ENCODE measurements at places on chromosomes 11 and 22.

GRCh38 chr22:38240734-38241252 is 32.0 kb downstream of the TMEM184B start:
- no peak overlapping the region for H3K27ac ChIP-seq
- no peaks in the 10 kb centered on the region for H3K27me3 ChIP-seq
- peaks cover 14% of the 10 kb centered on the region for H3K36me3 ChIP-seq
- no peak overlapping the region for H3K4me3 ChIP-seq

GRCh38 chr11:78612721-78613377 is 38.2 kb upstream of the NARS2 start:
- DNase-seq = no peak
- peaks cover 2% of the 10 kb centered on the region for H3K27me3 ChIP-seq
- H3K4me1 ChIP-seq = peaks cover 2% of the 10 kb centered on the region
- H3K36me3 ChIP-seq = peaks cover 2% of the 10 kb centered on the region
- H3K4me3 ChIP-seq = no peak overlapping the region

- no peaks in the 10 kb centered on the region for H3K4me1 ChIP-seq
- no peak for DNase-seq
- no peak overlapping the region for H3K4me3 ChIP-seq
- no peaks in the 10 kb centered on the region for H3K36me3 ChIP-seq
- H3K27ac ChIP-seq = no peak overlapping the region
- peaks cover 6% of the 10 kb centered on the region for H3K27me3 ChIP-seq
These were observed 21.6 kb downstream of the C11orf86 start for GRCh38 chr11:66996609-66997273.

DNA sequence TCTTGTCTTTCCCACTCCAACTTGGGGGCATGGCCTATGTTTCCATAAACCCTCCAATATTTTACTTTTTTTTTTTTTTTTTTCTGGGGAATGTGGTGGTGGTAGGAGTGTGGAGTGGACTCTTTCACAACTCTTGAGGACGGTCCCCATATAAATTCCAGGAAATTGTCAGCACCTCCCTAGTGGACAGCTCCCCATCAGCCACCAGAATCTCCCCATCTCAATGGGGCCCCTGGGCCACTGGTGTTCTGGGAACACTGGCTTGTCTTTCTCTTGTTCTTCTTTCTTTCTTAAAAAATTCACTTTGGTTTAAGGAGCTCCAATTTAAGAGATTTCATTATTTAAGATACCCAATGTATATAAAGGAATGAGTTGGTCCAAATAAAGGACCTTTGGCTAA is 74.1 kb downstream of the ADM start:
- H3K4me1 ChIP-seq = no peaks in the 10 kb centered on the region
- no peaks in the 10 kb centered on the region for H3K36me3 ChIP-seq
- DNase-seq = no peak
- H3K4me3 ChIP-seq = no peak overlapping the region

- DNase-seq = no peak
- no peak overlapping the region for H3K27ac ChIP-seq
- peaks cover 17% of the 10 kb centered on the region for H3K27me3 ChIP-seq
- H3K4me1 ChIP-seq = no peaks in the 10 kb centered on the region
These were observed 73.3 kb upstream of the SHANK2 start for GRCh38 chr11:71325418-71326327.

- H3K27me3 ChIP-seq = no peaks in the 10 kb centered on the region
- no peak overlapping the region for H3K4me3 ChIP-seq
- H3K27ac ChIP-seq = no peak overlapping the region
- no peaks in the 10 kb centered on the region for H3K36me3 ChIP-seq
These were observed 623.8 kb upstream of the KIRREL3 start for GRCh38 chr11:127624306-127624856.

DNA sequence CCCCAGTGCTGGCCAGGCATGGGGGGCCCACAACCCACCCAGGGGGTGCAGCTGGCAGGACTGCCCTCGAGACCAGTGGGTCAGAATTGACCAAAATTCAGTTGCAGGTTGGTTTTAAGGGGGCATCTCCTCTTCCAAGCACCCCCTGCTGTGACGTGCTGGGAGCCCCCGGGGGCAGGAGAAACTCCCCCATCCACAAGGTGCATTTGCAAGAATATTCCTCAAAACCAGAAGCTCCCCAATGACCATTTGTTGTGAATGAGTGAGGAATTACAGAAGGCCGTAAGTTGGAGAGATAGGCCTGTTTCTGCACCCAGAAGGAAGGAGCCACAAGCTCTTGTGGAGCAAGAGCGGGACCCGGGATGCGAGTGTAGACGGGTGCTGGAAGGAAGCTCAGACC is 414.5 kb downstream of the BRD1 start:
- H3K27ac ChIP-seq = no peak overlapping the region
- H3K4me1 ChIP-seq = no peaks in the 10 kb centered on the region
- no peak for DNase-seq
- peaks cover 3% of the 10 kb centered on the region for H3K36me3 ChIP-seq
- peaks cover 8% of the 10 kb centered on the region for H3K27me3 ChIP-seq

DNA sequence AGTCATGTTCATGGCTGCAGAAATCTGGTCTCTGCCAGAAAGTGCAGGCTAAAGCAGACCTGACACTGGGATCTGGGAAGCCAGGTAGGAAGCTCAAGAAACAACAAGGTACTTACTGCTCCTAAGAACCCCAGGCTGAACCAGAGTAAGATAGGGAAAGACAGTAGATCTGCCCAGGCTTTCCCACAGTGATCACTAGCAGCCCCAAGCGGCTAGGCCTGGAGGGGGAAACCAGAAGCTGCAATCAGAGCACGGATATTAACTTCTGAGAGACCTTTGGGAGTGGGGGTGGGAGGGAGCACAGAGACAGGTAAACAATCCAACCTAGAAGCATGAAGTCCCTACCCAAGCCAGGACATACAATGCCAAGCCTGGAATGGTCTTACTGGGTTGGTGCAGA is 135.2 kb upstream of the C11orf58 start:
- no peak for DNase-seq
- peaks cover 10% of the 10 kb centered on the region for H3K4me1 ChIP-seq
- peaks cover 21% of the 10 kb centered on the region for H3K27me3 ChIP-seq
- H3K36me3 ChIP-seq = peaks cover 6% of the 10 kb centered on the region
- no peak overlapping the region for H3K4me3 ChIP-seq

DNA sequence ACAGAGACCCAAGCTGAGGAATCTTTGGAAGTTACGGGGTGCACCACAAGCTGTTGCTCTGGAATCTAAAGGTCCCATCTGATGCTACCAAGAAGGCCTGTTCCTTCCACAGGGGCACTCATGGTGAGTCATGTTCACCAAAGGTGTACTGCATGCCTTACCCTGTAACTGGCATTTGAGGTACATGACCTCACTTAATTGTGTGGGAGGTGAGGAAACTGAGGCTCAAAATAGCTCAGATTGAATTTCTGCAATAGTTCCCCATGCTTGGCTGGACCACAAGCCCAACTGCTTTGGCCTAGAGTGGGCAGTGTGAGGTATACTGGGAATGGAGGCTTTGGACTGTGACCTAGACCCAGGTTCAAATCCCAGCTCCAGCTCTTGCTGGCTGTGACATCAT is 8.2 kb downstream of the MTFP1 start:
- peaks cover 11% of the 10 kb centered on the region for H3K27me3 ChIP-seq
- no peak for DNase-seq
- no peak overlapping the region for H3K4me3 ChIP-seq
- H3K27ac ChIP-seq = no peak overlapping the region

DNA sequence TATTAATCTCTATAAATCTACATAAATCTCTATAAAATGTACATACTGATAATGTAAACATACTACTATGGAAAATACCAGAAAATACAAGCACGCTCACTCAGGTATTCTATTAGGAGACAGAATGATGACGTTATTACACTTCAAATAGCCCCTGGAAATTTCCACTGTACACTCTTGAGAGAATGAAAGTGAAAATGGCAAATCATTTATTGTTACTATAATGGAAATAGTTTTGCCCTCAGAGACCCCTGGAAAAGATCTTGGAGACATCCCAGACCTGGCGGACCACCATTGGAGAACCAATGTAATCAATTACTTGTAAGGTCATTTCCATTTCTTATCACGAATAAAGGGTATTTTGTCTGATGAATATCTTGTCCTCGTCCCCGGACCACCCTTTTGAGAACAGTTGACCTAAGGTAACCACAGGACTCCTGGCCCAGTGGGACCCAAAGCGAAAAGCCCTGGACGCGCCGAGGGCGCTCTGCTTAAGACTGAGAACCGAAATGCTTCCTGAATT is 509 bp upstream of the PRRG4 start:
- H3K4me1 ChIP-seq = no peaks in the 10 kb centered on the region
- peak; percentile 37 for DNase-seq
- peak overlapping the region; percentile 82 for H3K4me3 ChIP-seq
- H3K36me3 ChIP-seq = no peaks in the 10 kb centered on the region
- H3K27ac ChIP-seq = peak overlapping the region; percentile 53

DNA sequence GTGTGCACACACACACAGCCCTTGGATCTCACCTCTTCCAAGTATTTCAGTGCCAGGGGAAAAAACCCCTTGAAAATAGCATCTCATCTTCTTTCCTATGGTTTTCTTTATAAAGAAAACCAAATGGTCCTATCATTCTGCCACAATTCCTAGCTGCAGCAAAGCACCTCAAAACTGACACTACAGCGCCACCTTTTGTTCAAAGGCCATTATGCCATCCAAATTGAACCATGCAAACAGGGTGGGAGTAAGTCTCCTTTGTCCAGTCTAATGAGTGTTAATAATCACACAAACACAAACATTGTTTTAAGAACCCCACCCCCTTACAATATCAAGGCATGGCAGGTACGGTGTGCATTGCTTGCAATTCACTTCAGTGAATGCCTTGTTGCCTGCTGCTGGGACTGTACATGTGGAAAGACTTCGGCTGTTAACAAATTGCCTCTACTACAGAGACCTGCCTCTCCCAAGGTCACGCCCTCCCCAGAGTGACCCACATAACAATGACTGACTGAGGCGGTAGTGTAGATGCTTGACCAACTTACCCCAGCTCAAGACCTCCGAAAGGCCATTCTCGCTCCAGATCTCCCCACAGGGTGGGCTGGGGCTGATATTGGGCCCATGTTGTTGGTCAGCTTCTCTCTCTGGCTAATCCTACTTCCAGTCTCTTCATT is 31.7 kb downstream of the FAM181B start:
- H3K4me3 ChIP-seq = no peak overlapping the region
- no peaks in the 10 kb centered on the region for H3K36me3 ChIP-seq
- no peak overlapping the region for H3K27ac ChIP-seq
- peaks cover 7% of the 10 kb centered on the region for H3K27me3 ChIP-seq

GRCh38 chr11:35934981-35935380 is 8.9 kb upstream of the LDLRAD3 start:
- peaks cover 9% of the 10 kb centered on the region for H3K27me3 ChIP-seq
- no peak overlapping the region for H3K4me3 ChIP-seq
- H3K4me1 ChIP-seq = no peaks in the 10 kb centered on the region
- no peak for DNase-seq
- H3K27ac ChIP-seq = no peak overlapping the region
- H3K36me3 ChIP-seq = no peaks in the 10 kb centered on the region

DNA sequence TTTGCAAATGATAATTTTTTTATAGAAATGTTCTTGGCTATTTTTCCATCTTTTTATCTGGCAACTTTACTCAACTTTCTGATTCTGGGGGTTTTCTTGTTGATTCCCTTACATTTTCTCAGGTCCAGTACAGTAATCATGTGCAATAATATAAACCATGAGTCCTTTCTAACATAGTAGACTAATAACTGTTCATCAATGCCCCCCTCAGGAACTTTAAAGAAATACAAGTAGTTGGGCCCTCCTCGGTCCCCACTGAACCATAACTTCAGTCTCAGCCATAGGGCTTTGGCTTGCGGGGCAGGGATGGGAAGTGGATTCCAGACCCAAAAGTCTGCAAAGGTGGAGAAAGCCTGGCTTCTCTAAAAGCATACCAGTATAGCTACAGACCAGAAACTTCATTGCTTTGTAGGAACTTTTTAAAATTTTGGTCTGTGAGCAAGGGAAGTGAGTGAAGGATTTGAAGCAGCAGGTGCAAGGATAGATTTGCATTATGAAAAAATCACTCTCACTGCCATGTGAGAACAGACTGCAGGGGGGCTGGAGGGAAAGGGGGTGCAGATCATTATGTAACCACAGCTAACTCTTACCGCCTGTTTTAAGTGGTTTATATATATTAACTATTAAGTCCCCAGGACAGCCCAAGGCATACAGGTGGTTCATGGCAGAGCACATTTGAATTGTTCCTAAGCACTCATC is 10.4 kb upstream of the TUB start:
- peaks cover 13% of the 10 kb centered on the region for H3K27me3 ChIP-seq
- no peak for DNase-seq
- H3K27ac ChIP-seq = no peak overlapping the region
- H3K4me3 ChIP-seq = peak overlapping the region; percentile 21
- no peaks in the 10 kb centered on the region for H3K36me3 ChIP-seq

DNA sequence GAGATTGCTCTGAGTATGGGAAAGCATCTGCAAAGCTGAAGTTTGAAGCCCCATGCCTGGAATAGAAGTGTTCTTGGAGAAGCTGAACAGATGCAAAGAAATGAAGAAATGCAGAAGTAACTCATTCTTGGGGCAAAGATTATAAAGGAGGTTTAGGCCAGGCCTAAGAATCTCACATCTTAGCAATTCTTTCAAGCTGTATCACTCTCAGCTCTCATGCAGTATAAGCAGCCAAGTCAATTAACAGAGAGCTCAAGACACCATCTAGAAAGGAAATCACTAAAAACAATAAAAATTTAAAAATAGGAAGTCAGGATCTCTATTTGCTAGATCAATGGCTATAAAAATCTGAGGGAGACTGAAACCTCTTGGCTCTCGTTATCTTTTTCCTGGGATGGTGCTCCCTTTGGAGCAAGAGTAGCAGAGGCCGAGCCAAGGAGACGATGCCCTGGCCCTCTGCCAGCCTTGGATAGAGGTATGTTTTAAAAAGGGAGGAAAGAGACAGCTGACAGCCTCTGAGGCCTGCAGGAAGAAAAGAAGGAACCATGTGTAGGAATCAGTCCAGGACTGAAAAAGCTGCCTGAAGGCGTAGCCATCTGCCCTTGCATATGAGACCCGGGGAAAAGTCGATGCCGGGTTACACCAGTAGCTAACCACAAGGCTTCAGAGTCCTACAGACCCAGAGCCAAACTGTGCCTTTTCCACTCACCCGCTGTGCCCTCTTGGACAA is 229.8 kb downstream of the BLID start:
- peaks cover 2% of the 10 kb centered on the region for H3K27me3 ChIP-seq
- no peak for DNase-seq
- H3K4me3 ChIP-seq = no peak overlapping the region
- no peaks in the 10 kb centered on the region for H3K36me3 ChIP-seq
- H3K27ac ChIP-seq = no peak overlapping the region

DNA sequence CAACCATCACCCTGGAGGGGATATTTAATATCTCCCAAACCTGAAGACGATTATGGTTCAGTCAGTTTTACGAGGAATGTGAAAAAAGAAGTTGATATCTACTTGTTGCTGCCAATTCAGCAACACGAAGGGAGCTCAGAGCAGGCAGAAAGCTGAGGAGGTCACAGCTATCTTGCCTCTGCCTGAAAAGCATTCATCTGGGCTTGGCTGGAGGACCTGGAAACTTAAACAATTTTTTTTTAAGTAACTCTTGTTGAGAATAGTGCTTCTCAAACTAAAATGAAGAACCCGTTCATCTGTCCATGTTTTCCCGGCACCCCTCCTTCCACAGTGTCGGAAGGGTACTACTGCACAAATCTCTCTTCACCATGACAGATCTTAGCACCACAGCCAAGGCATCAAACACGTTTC is 98.9 kb downstream of the MICAL3 start:
- H3K36me3 ChIP-seq = peaks cover 2% of the 10 kb centered on the region
- no peak for DNase-seq
- peaks cover 64% of the 10 kb centered on the region for H3K4me1 ChIP-seq

- peak overlapping the region; percentile 24 for H3K27ac ChIP-seq
- peaks cover 23% of the 10 kb centered on the region for H3K4me1 ChIP-seq
- H3K36me3 ChIP-seq = peaks cover 4% of the 10 kb centered on the region
- H3K4me3 ChIP-seq = peak overlapping the region; percentile 27
These were observed 1.9 kb downstream of the GRAMD4 start for GRCh38 chr22:46622081-46622521.

- no peaks in the 10 kb centered on the region for H3K4me1 ChIP-seq
- H3K27ac ChIP-seq = no peak overlapping the region
- no peak overlapping the region for H3K4me3 ChIP-seq
- H3K27me3 ChIP-seq = no peaks in the 10 kb centered on the region
- DNase-seq = no peak
These were observed 411.9 kb downstream of the SOX6 start for GRCh38 chr11:15944460-15944859.
